ENCODE measurements at places on chromosomes 3 and 15.

DNA sequence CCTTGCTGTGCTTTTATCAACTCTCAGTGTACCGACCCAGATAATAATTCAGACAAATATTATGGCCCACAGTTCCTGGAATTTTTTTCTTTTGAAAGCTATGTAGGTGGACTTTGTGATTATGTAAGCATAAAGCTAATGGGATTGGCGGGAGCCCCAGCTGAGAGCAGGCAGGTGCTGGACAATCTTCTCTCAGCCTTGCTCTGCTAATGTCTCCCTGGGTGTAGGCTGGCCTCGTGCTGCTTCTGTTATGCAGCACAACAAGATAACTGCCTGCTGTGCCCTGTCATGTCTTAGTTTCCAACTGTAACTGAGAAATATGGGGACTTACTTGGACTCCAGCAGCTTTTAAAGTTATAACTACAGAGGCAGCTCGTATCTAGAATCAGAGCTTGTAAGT, 415.0 kb downstream of the PDCD6IP start:
- no peak for DNase-seq

- DNase-seq = no peak
These were observed 13.5 kb downstream of the SOX2 start for GRCh38 chr3:181725131-181725731.

- no peak for DNase-seq
These were observed 83.5 kb downstream of the PCSK6 start for GRCh38 chr15:101406036-101406435.

- DNase-seq = no peak
These were observed 403.2 kb downstream of the NR2F2 start for GRCh38 chr15:96733721-96734120.

DNA sequence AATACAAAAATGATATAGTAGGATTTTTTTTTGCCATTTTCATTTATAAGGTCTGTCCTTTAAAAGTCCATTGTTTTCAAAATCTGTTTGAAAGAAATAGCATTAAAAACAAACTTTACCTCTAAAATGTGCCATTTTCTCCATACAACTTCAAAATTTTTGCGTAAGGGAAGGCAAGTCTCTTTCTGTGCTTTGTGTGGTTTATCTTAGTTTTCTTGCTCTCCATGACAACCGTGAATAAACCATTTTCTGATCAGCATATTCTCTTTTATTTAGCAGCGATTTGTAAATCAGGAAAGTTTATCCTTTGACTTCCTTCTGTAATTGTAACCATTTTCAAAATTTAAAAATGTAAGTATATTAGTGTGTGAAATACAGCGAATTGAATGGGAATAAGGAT, 147.9 kb upstream of the CGNL1 start:
- no peak for DNase-seq

- DNase-seq = no peak
These were observed 74.2 kb upstream of the PROK2 start for GRCh38 chr3:71859123-71859519.

DNA sequence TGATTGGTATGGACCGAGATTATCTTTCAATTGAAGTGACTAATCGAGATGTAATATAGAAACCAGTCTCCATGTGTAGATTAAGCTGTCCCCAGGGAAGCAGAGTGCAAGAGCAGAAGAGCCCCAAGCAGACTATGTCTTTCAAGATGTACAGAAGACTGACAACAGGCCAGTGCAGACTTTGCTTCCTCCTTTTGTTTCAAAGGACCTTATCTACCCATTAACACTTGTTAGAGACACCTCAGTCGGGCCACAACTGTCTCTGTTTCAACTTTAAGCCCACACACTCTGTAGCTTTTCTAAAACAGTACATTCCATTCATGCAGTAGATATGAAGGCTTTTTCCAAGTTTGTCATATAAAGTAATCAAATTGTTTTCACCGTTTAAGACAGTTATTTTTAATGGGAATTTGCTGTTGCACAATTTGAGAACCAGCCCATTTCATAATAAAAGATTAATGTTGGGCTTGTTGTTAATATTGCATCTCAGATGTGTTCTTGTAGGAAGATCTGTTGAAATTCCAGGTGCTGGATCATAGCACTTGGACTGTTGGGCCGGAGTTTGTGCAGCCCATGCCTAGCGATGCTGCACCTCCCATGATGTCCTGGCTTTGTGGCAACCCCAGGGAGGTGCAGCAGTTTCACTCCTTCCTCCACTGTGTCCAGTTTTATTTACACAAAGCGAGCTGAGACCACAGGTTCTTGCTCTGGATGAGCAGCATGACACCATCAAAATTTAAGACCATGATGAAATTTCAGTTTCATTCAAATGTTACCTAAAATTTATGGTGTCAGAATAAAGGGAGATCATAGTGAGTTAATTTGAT, 12.4 kb downstream of the GORASP1 start:
- DNase-seq = no peak

- DNase-seq = no peak
These were observed 57.5 kb downstream of the RFTN1 start for GRCh38 chr3:16455966-16456365.

DNA sequence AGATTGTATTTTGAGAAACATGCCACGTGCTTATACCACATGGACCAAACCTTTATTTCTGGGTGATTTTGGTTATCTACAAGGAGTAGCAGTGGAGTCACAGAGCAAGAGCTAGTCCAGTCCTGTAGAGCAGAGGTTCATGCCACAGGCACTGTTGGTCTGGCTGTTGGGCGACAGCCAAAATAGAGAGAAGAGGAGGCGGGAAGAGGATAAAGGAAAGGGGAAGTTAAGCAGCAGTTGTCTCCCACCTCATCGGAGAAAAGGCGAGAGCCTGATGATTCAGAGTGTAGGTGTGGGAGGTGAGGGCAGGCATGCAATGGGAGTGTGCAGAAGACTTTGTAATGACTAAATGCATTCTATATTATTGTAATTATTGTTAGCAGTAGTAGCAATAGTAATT, 237.5 kb upstream of the ROPN1 start:
- DNase-seq = no peak

GRCh38 chr3:52222319-52223221, 2.9 kb downstream of the TLR9 start:
- no peak for DNase-seq

GRCh38 chr15:65450556-65450955, 27.8 kb upstream of the IGDCC4 start:
- no peak for DNase-seq

GRCh38 chr3:10421996-10422395, 83.4 kb downstream of the ATP2B2 start:
- DNase-seq = no peak

DNA sequence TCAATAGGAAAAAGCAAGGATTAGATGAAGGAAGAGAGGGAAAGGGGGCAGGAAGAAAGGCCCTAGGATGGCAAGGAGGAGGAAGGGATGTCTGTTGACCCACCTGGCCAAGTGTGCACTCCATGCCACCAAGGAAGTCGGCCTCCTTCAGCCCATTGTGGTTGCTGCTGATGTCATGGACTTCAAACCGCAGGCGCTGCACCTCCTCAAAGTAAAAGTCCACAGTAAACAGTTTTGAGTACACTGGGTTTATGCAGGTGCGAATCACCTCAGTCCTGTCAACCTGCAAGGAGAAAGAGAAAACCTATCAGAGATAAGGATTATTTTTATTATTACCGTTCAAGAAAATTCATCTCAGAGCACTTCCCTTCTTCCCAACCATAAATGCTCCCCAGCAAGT, 220.6 kb upstream of the MRPL3 start:
- no peak for DNase-seq

DNA sequence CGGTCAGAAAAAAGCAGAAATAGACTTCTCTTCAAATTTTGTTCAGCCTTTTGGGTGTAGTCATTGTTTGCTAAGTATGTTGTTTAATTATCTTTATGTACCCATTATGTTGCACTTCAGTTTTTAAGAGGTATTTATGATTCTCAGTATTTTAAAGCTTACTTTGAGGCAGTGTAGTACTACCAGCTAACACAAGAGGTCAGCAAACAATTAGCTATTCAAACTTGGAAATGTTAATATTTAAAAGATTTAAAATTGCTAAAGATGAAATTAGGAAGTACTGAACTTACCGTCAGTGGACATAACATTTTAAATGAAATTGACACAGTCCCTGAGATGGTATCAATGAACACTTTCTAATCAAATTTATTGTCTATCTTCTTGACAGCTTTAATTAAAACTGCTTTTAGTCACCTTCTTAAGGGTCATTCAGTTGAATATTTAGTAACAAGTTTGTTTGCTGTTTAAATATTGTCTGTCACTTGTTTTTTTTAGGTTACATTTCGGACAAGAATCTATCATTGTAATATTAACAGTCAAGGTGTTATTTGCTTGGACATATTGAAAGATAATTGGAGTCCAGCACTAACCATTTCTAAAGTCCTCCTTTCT, 28.1 kb downstream of the NKIRAS1 start:
- DNase-seq = no peak

- DNase-seq = peak; percentile 60
These were observed 31.2 kb upstream of the CCDC80 start for GRCh38 chr3:112671930-112672715.

- DNase-seq = no peak
These were observed 31.1 kb upstream of the IL16 start for GRCh38 chr15:81165535-81165934.

GRCh38 chr3:100104442-100104798, 9.9 kb downstream of the FILIP1L start:
- DNase-seq = no peak

GRCh38 chr3:61300006-61300380, 48.7 kb upstream of the FHIT start:
- DNase-seq = no peak

DNA sequence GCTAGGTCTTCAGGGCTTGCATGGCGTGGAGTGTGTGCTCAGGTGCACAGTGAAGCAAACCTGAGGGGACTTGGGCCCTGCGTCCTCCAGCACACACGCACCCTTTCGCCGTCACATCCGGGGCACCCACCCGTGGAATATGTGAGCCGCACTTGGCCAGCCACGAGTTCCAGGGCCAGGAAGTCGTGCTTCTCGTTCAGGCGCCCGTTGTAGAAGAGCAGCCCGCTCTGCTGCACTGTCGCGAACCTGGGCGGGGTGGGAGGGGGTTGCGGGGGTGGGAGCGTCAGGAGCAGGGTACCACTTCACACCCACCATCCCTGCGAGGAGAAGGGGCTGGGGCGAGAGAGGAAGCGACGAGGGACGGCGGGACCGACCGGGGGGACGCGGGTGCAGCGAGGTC, 7.1 kb downstream of the CELSR3 start:
- DNase-seq = no peak

DNA sequence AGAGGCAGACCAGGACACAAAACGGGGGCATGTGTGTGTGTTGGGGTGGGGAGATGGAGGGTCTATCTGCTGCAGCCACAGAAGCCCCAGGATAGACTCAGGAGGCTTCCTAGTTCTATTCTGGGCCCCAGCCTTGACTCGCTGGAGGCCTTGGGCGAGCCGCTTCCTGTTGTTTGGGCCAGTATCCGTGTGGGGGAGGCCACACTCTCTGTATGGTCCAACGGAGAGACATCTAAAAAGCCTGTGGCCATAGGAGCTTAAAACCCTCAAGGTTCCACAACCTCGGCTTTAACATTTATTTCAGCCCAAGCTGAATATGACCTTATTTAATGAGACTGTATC, 32.8 kb downstream of the POC1A start:
- DNase-seq = no peak

GRCh38 chr15:63012444-63012843, 30.1 kb upstream of the TPM1 start:
- DNase-seq = no peak

GRCh38 chr3:42096796-42097565, 5.8 kb downstream of the TRAK1 start:
- DNase-seq = no peak

GRCh38 chr3:43478118-43478785, 143.6 kb downstream of the ANO10 start:
- no peak for DNase-seq

GRCh38 chr3:150771600-150771999, 8.6 kb upstream of the SIAH2 start:
- no peak for DNase-seq

Measured in urothelium cell line (cell line).